ENCODE measurements at places on chromosomes 3 and 15.

DNA sequence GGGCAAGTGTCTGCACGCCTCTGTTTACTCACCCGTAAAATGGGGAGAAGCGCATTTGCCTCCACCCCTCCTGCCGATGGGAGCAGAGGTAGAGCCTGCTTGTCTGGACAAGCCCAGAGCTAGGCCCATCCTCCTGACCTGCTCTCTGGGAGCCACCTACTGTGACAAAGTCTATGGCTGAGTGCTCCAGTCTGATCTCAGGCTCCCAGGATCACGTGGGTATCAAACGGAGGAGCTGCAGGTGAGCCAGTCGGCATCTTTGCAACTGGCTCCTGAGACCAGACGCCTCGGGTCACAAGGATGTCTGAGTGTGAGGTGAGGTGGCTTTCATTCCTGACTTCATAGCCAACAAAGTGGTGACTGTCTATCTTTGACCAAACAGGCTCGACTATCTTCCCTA is 2.1 kb upstream of the ALDH1A3 start:
- DNase-seq, result no peak

GRCh38 chr3:25604107-25604805 is 60.5 kb downstream of the TOP2B start:
- DNase-seq, result no peak

GRCh38 chr3:13091898-13092611 is 18.8 kb upstream of the IQSEC1 start:
- peak; percentile 88 for DNase-seq

- DNase-seq, result no peak
Observed at GRCh38 chr3:8887435-8888300, 75.6 kb downstream of the RAD18 start.

GRCh38 chr15:43851251-43851650 is 24.4 kb downstream of the WDR76 start:
- no peak for DNase-seq

- DNase-seq, result no peak
Observed at GRCh38 chr3:111972891-111973290, 5.9 kb upstream of the ABHD10 start.

GRCh38 chr15:64991536-64992135 is 1.9 kb upstream of the SPG21 start:
- DNase-seq, result no peak

- peak; percentile 35 for DNase-seq
Observed at GRCh38 chr3:64022451-64023186, 675 bp downstream of the PSMD6 start.

DNA sequence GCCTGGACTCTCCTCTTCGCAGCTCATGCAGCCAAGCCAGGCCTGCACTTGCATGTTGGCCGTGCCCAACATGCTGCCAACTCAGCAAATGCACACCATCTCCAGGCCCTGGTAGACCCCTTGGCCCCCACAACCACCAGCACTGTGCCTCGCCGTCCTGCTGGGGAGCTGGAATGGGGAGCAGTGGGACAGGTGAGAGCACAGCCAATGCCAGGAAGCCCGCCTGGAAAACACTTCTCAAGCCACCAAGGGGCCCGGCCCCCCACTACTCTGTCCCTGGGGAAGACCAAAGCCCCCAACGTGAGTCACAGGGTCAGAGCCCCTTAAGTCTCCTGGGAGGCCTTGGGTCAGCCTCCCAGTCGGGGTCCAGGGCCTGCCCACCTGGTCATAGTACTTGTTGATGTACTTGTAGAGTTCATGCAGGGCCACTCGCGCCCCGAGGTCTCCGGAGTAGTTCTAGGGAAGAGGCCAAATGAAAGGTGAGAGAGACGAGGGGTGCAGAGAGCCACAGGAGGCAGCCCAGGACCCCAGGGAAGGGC is 24.5 kb downstream of the PLXNB1 start:
- no peak for DNase-seq
